Activated CD4-positive, alpha-beta T cell treated with anti-CD3 and anti-CD28 coated beads for 48 hours (primary cell): ENCODE measurements at places on chromosomes 1 and 21.
A peak's percentile ranks its signal among the peaks of the same experiment; 100 is the strongest.

GRCh38 chr1:204621996-204622395, 63.5 kb downstream of the LRRN2 start:
- DNase-seq: no peak

DNA sequence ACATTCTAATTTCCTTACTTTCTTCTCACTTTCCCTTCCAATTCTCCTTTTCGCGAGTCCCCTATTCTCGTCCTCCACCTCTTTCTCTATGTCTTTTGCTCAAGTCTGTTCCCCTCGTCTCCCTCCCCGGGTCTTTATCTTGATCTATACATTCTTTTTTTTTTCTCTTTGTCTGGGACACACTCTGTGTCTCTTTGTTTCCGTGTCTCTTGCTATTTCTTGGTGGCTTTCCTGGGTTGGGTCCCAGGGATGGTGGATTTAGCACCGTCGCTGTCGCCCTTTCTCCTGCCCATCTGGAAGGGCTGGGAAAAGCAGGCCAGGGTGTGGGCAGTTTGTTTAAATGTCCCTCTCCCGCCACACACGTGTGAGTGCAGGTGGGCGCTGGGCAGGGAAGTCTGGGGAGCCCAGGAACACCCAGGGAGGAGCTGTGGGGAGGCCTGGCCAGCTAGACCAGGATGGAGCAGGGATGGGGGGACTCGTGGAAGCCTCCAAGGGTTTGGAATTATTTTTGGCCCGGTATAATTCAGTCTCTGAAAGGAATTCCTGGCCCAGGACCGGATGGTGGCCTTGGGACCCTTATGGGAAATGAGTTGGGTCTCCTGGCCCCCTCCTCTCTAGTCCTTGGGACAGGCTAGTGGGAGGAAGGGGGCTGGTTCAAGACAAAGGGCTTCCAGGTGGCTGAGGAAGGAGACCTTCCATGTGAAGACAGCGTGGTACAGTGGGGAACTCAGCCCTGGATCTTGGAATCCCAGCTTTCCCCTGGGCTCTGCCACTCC, 9.5 kb upstream of the ID3 start:
- DNase-seq: no peak

- no peak for DNase-seq
Measured at GRCh38 chr1:59384443-59384842, 87.5 kb downstream of the FGGY start.

DNA sequence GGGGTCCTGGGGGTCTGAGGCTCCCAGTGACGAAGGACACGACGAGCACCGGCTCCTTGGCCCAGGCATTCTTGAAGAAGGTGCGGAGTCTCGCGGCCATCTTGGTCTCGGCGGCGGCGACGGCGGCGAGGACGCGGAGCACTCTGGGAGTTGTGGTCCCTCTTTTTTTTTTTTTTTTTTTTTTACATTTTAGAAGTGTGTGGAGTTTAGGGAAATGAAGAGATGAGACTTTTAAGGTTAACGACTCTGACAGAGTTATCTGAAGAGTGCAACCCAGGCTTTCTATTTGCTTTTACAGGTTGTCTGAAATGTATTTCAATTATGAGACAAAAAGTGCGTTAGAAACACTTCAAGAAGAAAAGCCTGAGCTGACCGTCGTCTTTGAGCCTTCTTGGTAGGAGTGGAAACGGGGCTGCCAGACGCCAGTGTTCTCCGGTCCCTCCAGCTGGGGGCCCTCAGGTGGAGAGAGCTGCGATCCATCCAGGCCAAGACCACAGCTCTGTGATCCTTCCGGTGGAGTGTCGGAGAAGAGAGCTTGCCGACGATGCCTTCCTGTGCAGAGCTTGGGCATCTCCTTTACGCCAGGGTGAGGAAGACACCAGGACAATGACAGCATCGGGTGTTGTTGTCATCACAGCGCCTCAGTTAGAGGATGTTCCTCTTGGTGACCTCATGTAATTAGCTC, 9.7 kb downstream of the OR2B11 start:
- peak; percentile 53 for DNase-seq

DNA sequence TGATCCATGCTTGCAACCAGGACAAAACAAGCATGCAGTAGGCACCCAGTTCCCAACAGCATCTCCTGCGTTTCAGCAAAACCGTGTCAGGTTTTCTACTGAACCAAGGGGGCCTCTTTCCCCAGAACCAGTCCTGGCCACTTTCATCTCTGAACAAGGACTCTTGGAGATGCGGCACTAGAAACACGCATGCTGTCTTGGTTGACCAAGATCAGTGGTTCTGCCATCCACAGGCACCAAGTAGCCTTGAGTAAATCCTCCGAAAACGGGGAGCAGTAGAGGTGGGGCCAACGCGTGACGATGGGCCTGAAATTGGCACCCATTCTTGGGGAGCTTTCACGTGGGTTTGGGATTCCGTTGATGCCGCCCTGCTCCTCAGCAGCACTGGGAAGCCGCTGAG, 62.5 kb upstream of the AJAP1 start:
- DNase-seq: no peak
